Anterior cingulate cortex (tissue), 58 donors: ENCODE measurements at places on chromosomes 2 and 18.
A peak's percentile ranks its signal among the peaks of the same experiment; 100 is the strongest.

- no peak for DNase-seq
Observed at GRCh38 chr2:8214036-8214615, 467.7 kb upstream of the ID2 start.

- no peak for DNase-seq
Observed at GRCh38 chr2:27914805-27915175, 24.3 kb downstream of the BABAM2 start.

DNA sequence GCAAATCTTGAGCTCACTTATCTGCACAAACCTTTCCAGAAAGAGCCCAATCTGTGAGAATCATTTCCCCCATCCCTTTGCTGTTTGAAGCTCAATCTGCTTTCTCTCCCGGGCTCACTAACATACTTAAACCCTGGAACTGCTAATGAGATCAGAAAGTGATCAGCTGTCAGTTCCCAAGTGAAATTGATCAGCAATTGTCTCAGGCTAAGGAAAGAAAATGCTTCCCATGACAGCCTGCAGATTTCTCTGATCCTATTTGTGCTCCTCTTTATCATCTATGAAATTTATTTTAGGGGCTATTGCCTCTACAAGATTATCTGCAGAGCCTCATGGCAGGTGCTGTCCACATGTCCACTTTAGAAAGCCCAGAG lies 239.0 kb upstream of the CXCR4 start:
- no peak for DNase-seq

DNA sequence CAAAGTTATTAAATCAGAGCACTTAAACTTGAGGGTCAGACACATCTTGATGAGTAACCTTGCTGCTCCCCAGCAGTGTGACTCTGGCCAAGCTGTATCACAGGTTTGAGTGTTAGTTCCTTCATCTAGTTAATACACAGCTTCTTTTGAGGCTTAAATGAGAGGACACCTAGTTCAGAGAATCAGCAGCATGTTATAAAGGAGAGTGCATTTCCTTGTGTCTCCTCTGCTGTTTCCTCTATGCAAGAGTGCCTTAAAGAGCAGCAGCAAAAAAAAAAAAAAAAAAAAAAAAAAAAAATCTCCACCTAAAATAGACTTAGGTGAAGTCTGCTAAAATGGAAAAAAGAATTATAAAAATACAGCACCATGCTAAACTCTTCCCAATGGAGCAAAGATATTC lies 261.9 kb downstream of the TCF4 start:
- DNase-seq: no peak

GRCh38 chr18:68316636-68317035 lies 398.3 kb downstream of the TMX3 start:
- no peak for DNase-seq

GRCh38 chr2:223918671-223919134 lies 26.4 kb downstream of the WDFY1 start:
- DNase-seq: no peak

GRCh38 chr2:219423652-219424377 lies 5.6 kb downstream of the DES start:
- DNase-seq: no peak

DNA sequence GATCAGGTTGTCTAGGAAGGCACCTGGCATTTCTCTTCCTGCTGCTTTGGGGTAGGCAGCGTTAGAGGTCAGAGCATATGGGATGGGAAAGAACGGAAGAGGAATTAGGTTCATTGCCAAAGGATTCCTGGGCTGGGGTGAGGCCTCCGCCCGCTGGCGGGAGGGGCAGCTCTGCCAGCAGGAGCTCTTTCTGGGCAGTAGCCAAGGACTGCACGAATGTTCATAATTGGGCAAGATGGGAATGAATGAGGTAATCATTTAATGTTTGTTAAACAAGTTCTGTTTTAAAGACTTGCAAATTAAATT lies 253.9 kb downstream of the AGAP1 start:
- DNase-seq: no peak

DNA sequence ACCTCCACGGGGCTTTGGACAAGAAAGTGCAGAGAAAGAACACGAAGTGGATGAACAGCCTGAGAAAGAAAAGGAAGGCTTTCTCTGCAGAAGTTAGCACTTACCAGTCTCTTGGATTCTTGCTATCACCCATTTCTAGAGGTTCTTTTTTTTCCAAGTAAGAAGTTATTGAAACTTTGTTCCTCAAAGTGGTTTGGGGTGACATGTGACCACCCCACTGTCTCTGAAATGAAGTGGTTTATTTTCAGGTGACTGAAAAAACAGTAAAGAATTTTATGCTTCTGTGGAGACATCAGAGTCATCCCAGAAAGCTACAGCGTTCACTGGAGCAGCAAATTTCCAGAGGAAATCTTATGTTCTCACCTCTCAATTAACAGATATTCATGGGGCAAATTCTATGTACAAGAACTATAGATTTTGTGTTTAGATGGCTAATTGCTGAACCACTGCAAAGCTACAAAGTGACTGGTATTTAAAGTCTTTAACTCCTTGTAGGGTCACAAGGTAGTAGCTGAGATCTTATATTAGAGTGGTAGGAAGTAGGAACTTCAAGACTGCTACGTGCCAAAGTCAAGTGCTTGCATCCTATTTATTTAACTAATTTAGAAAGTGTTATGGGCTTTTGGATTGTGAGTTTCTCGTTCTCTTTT lies 267.5 kb downstream of the TGIF1 start:
- DNase-seq: no peak

DNA sequence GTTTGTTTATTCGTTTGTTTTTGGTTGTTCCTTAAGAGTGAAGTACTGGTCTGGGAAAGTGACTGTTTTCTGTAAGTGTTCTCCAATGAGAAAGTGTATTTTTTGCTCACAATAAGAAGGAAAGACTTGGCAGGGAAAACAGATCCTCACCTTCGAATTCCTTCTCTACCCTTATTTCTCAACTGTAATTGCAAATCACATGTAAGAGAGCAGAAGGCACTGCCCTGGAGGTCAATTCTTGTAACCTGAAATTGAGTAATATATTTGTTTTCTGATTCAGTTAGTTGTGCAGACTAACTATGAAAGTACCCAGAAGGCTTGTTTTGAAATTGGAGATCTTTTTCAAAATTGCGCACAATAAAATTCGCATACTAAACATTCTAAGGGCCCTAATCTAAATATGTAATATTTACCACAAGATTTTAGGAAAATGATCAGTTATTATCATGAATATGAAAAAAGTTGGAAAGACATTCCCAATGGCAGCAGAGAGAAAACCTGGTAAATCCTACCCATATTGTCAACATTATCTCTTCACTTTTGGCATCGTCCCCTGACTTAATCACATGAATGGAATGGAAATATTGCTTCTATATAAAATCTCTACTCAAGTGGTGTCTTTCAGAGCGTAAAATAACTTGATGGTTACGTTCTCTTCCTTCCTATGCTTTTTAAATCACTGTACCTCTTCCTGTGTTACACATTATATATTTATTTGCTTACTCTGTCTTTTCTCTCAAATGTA lies 24.1 kb downstream of the TFPI start:
- no peak for DNase-seq

- no peak for DNase-seq
Observed at GRCh38 chr18:2338601-2339000, 232.7 kb downstream of the METTL4 start.

- no peak for DNase-seq
Observed at GRCh38 chr18:74183130-74183529, 34.8 kb downstream of the TIMM21 start.

DNA sequence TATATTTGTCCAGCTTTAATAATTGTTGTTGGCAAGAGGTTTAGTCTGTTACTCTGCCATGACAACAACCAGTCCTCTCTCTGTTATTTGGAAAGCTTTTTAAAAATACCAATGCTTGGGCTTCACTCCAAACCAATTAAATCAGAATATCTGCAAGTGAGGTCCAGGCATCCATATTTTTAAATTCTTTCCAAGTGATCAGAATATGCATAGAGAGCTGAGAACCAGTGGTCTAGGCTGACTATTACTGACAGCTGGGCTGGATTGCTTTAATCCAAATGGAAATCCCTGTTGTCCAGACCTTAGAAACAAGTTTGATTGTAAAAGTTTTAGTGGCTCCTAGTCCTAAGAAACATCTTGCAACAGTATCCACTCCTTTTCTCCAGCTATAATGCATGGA lies 1059.7 kb upstream of the ACVR2A start:
- DNase-seq: no peak

DNA sequence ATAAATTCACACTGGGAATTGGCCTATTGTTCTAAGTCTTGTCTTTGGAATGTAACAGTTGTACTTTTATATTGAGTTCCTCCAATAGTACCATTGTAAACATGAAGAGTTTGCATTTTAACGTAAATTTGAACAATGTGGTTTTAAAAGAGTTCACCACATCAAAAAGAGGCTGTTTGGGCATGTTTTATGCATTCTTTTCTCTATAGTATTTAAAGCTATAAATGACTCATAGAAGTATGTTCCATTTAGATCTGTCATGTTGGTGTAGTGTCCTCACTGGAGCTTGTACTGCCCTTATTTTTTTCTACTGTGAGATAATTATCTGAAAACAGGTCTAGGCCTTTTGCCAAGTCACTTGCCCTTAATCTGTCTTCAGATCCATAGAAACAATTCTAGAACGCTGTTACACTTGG lies 141.9 kb downstream of the RHBDD1 start:
- no peak for DNase-seq

DNA sequence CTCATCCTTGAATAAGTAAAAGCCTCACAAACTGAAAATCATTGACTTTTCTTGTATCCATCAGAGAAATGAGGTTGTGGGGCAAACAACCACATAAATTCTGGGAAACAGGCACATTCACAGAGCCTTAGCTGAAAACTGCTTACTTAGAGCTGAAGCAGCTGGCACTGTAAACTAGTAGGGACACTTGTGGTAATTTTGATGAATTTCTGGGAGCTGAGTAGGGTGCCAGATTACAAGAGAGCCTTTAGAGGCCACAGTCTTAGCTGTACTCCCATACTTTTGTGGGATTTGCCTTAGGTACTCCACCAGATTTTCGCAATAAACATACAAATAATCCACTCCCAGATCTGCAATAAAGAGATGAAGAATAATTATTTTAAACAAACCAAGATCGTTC lies 315.2 kb downstream of the TMX3 start:
- DNase-seq: no peak

GRCh38 chr2:29759360-29759759 lies 162.0 kb downstream of the ALK start:
- DNase-seq: no peak

DNA sequence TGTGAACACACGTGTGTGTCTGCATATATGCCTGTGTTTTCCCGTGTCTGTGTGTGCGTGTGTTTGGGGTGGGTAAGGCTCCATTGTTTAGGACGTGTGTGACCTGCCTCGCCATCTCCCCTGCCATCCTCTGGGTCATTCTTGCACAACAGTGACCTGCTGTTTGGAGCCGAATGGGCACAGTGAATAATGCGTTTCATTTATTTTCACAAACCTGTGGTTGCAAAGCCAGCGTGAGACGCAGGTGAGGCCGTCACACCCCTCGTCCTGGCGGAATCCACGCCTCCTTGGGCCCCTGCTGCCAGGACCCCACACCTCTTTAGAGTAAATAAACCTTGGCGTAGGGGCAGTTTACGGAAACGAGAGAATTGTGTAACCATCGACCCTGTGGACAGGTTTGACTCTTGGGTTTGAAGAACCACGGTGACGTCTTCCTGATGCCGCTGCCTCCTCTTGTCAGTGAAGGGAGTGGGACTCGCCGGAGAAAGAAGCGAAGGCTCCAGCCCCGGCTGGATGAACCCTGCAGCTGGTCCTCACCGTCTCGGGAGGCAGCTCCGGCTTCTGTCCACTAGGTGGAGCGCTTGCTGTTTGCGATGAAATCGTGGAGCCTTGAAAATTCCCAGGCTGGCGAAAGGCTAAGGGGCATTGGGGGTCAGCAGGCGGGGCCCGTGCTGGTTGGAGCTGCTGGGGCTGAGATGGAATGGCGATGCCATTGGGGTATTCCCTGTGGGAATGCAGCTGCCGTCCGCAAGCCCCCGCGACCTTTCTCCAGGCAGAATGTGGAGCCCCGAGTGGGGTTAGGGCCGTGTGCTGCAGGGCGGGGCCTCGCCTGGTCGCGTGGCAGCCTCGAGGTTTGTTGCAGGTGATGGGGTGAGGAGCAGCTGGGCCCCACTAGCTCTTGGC lies 81.1 kb downstream of the RTP5 start:
- peak; percentile 27 for DNase-seq

DNA sequence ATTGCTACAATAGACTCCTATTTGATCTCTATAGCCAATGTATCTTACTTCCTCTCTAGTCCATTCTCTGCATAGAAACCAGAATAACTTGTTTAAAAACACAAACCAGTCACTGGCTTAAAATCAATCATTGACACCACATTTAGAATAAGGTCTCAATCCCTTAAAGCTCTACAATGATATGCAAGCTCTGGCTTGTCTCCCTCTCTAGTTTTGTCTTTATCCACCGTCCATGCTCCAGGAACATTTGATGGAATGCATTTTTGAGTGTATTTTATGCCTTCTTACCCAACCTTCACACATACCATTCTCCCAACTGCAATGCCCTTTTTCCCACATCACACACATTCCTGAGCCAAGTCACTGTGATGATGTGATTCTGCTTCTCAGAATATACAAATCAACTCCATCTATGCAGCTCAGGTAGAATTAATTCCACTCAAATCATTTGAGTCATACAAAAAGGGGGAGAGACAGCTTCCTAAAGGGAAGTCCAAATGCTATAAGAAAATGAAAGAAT lies 1107.2 kb downstream of the DPP10 start:
- DNase-seq: no peak

- DNase-seq: no peak
Observed at GRCh38 chr2:11945139-11946126, 199.0 kb downstream of the LPIN1 start.

GRCh38 chr2:18435426-18436037 lies 124.9 kb downstream of the RDH14 start:
- no peak for DNase-seq

GRCh38 chr2:211455216-211455841 lies 898.9 kb downstream of the CPS1 start:
- DNase-seq: peak; percentile 3

- DNase-seq: no peak
Observed at GRCh38 chr2:95759481-95760246, 167.9 kb downstream of the TRIM43 start.

GRCh38 chr2:59322870-59323269 lies 1081.7 kb upstream of the FANCL start:
- no peak for DNase-seq

- no peak for DNase-seq
Observed at GRCh38 chr2:214807653-214808052, 1.8 kb downstream of the BARD1 start.

DNA sequence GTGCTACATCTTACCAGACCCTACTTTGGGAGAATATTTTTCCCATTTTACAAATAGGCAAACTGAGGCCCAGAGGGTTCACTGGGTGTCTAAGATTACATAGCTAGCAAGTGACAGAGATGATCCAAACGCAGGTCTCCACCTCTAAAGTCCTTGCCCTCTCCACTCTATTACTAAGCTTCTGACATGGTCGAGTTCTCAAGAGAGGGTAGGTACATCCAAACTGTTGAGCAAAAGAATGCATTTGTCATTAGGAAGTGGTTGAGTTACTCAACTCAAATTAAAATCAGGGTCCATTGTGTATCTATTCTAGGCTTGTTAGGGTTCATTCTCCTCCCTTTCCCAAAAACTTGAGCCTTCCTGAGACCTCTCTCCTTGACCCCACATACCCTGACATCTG lies 680.6 kb upstream of the FANCL start:
- DNase-seq: no peak

- DNase-seq: no peak
Observed at GRCh38 chr2:72183016-72183415, 35.4 kb upstream of the CYP26B1 start.
